Bronchus fibroblast of lung (primary cell): ENCODE measurements at places on chromosomes 13 and 19. TPM values are rescaled to one million over a fixed set of nuclear protein-coding genes. Genes with fewer than 3 reads are reported as not detected.

The SLC25A30 gene
- 2.8 and 2.9 TPM in 2 replicates for total RNA-seq

The ANGPTL4 gene
- total RNA-seq, result 0.17 and 0.59 TPM in 2 replicates

The CYP4F2 gene
- total RNA-seq, result not detected in 2 replicates

The SIGLEC10 gene
- not detected in 2 replicates for total RNA-seq

The OVOL3 gene
- not detected in 2 replicates for total RNA-seq

The FGF22 gene
- 0.30 and 0.34 TPM in 2 replicates for total RNA-seq

The SHD gene
- total RNA-seq, result not detected in 2 replicates

The KIR2DL1 gene
- total RNA-seq, result not detected in 2 replicates

The OR7C2 gene
- not detected in 2 replicates for total RNA-seq

The PCDH20 gene
- not detected in 2 replicates for total RNA-seq

The GGN gene
- 0.59 and 2.5 TPM in 2 replicates for total RNA-seq

The ATP8A2 gene
- total RNA-seq, result 0.45 and 0.50 TPM in 2 replicates

The CABP5 gene
- not detected in 2 replicates for total RNA-seq

The C13orf42 gene
- total RNA-seq, result not detected in 2 replicates

The TRIP10 gene
- 50.3 and 51.9 TPM in 2 replicates for total RNA-seq

The CYP4F8 gene
- not detected in 2 replicates for total RNA-seq

The DCT gene
- total RNA-seq, result not detected in 2 replicates

The ZNF850 gene
- total RNA-seq, result 1.8 and 4.3 TPM in 2 replicates

The DIRAS1 gene
- total RNA-seq, result 0.34 and 0.59 TPM in 2 replicates

The PRKCG gene
- not detected in 2 replicates for total RNA-seq

The ZNF570 gene
- 3.2 and 3.4 TPM in 2 replicates for total RNA-seq

The KLK1 gene
- not detected in 2 replicates for total RNA-seq

The GJB2 gene
- total RNA-seq, result under 0.01 TPM in 1 of 2 replicates, not detected in the other

The ZNF132 gene
- total RNA-seq, result 2.1 and 3.0 TPM in 2 replicates

The ZNF763 gene
- 0.17 and 0.59 TPM in 2 replicates for total RNA-seq

The IL12RB1 gene
- not detected in 2 replicates for total RNA-seq

The CYP2S1 gene
- total RNA-seq, result 1.3 and 4.5 TPM in 2 replicates

The COL5A3 gene
- total RNA-seq, result 0.34 and 0.59 TPM in 2 replicates

The CCDC70 gene
- total RNA-seq, result not detected in 2 replicates

The EHD2 gene
- 112 and 126 TPM in 2 replicates for total RNA-seq

The KLK8 gene
- total RNA-seq, result not detected in 2 replicates

The WDR88 gene
- not detected in 2 replicates for total RNA-seq

The APOE gene
- 21.0 and 25.3 TPM in 2 replicates for total RNA-seq

The HIPK4 gene
- under 0.01 and 0.15 TPM in 2 replicates for total RNA-seq

The NTF4 gene
- not detected in 2 replicates for total RNA-seq

The SBK2 gene
- not detected in 2 replicates for total RNA-seq

The C1QTNF9 gene
- total RNA-seq, result not detected in 2 replicates

The ZNF528 gene
- total RNA-seq, result 5.8 and 6.1 TPM in 2 replicates

The ZNF99 gene
- total RNA-seq, result not detected in 2 replicates

The ATP4B gene
- not detected in 2 replicates for total RNA-seq

The RYR1 gene
- total RNA-seq, result under 0.01 TPM in 1 of 2 replicates, not detected in the other

The NPAS1 gene
- 0.15 and 0.34 TPM in 2 replicates for total RNA-seq

The N4BP2L1 gene
- total RNA-seq, result 0.30 and 0.67 TPM in 2 replicates

The TTC9B gene
- not detected in 2 replicates for total RNA-seq

The HSD17B14 gene
- 2.7 and 6.5 TPM in 2 replicates for total RNA-seq

The FAM83E gene
- 0.45 and 0.50 TPM in 2 replicates for total RNA-seq
